ENCODE measurements at places on chromosomes 7 and 10.

- ATAC-seq, result no peak
Observed at GRCh38 chr7:84524714-84525694, 330.4 kb upstream of the SEMA3A start.

DNA sequence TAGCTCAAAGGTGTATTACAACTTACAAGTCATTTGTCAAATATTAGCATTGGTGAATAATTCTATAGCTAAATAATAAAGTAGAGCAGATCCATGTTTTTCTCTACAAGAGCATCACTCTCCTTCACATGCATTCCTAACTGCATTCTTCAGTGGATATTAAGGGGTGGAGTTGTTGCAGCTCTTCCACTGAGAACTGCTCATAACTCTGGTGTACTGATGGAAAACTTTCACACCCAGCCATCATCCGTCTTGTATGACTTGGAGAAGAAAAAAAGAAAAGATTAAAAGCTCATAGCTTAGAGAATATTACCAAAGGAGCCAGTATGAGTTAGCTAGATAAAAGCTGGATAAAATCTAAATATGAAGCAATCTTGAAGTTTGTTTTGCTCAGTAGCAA, 10.2 kb upstream of the FAM13C start:
- ATAC-seq, result no peak

DNA sequence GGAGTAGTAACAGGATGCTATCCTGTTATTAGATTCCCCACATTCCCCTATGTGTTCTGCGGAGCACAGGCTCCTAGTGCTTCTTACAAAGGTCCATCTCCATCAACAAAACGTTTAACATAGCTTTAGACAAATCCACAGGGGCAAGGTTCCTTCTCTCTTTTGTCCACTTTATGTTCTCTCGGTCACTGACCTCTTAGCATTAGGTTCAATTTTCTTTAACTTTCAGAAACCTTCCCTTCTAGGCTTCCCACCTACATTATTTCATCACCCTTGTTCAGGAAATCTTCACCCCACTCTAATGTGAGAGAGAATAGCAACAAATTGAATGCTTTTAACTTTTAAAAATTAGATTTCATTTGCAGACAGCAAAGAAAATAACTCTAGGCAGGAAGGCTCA, 84.9 kb downstream of the DOCK4 start:
- no peak for ATAC-seq

DNA sequence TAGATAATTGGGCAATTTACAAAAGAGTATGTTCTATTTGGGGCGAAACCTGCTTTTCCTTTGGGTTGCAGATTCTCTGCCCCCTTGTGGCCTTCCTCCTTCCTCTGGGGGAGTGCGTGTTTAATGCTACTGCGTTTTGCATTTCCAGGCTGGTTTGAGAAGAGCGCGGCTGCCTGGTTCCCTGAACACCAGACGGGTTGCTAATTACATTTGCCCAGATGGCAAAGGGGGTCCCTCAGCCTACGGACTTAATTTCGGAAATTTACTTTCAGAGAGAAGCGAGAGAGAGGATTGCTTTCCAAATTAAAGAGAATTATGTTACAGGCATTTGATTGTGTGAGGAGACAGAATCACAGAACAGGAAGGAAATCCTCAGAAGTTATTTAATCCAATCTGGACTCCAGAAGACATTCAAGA, 91.9 kb upstream of the JAZF1 start:
- peak; percentile 87 for ATAC-seq

- ATAC-seq, result no peak
Observed at GRCh38 chr7:40288827-40289226, 154.0 kb downstream of the SUGCT start.

- no peak for ATAC-seq
Observed at GRCh38 chr10:77820349-77820748, 106.2 kb downstream of the DLG5 start.

GRCh38 chr10:81876253-81877077, 1.5 kb downstream of the NRG3 start:
- no peak for ATAC-seq

- peak; percentile 35 for ATAC-seq
Observed at GRCh38 chr7:73869011-73869798, 8.2 kb downstream of the TMEM270 start.

GRCh38 chr7:84647797-84648757, 453.5 kb upstream of the SEMA3A start:
- peak; percentile 31 for ATAC-seq

- ATAC-seq, result peak; percentile 3
Observed at GRCh38 chr7:90210981-90211380, 559 bp upstream of the STEAP2 start.

DNA sequence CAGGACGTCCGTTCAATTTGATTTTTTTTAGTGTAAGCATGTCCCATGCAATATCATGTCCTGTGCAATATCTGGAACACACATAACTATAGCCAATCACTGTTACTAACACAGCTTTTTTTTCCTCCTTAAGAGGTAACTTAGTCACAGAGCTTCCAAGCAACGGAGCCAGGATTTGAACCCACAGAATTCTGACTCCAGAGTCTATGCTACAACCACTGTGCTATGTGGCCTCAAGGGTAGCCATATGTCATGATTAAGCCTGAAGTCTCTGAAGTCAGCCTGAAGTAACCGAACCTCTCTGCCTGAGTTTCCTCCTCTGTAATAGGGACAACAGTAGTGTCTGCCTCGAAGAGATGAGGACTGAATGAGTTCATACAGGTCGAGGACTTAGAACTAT, 42.2 kb upstream of the TCF7L2 start:
- ATAC-seq, result no peak

GRCh38 chr10:44779511-44779910, 131.6 kb upstream of the TMEM72 start:
- no peak for ATAC-seq

DNA sequence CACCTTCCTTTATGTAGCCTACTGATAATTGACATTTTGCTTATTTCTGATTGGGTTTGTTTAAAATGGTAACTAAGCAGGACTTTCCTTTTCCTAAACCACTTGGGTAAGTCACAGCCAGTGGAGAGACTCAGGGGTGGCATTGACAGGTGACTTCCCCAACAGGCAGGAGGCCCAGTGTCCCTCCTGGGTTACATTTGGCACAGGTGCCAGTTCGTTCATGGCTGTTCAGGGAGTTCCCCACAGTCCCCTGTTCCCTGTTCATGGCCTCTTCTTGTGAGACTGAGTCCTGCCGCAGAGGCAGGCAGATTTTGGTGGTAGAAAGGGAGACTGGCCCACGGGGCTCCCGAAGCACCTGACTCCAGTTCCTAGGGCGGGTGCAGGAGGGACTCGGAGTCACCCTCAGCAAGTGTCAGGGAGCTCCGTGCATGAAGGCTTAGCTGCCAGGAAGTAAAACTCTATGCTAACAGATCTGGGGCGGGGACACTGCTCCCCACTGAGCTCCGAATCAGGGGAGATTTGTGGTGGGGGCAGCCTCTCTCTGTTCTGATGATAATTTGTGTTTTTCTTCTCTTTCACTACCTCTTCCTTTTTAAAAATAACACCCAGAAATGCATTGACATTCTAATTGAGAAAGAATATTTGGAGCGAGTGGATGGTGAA, 84.1 kb downstream of the EZH2 start:
- no peak for ATAC-seq

- ATAC-seq, result no peak
Observed at GRCh38 chr7:87960239-87960638, 26.2 kb downstream of the ADAM22 start.

DNA sequence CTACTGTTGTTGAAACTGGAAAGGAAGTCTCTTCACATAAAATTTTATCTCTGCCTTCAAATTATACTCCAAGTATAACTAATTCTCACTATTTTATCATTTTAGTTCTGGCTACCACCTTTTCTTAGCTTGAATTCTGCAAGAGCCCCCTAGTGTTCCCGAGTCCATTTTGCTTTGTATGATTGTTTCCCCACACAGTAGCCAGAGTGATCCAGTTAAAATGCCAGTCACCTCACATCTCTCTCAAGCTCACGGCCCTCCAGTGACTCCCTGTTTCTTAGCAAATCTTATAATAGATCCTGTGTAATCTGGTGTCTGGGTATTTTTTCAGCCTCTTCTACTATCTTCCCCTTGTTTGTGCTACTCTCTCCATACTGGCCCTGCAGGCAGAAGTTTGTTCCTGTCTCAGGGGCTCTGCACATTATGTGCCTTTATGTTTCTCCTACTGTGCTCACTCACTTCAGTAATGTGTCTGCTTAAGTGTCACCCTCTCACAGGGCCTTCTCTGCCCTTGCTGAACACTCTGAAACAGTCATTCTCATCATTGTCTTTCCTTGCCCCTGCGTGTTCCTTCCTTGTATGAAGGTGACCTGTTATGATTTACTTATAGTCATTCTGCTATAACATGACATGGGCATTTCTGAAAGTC, 8.9 kb downstream of the WAC start:
- ATAC-seq, result peak; percentile 91

DNA sequence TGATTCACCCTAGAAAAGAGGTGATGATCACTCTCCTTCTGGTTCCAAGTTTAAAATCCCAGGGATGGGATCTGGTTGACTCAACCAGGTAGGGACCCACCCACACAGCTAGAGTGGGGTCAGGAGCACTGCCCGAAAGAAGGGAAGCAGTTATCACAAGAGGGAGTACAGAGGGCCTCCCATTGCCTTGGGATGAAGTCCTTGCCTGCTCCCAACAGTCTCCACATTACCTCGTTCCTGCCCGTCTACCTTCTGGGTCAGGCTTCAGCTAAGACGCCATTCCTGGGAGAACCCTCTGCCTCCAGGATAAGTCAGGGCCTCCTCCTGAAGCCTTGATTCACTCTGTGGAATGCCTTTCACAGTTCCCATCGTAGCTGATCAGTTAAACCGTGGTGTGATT, 23.8 kb downstream of the ZMIZ2 start:
- ATAC-seq, result no peak

DNA sequence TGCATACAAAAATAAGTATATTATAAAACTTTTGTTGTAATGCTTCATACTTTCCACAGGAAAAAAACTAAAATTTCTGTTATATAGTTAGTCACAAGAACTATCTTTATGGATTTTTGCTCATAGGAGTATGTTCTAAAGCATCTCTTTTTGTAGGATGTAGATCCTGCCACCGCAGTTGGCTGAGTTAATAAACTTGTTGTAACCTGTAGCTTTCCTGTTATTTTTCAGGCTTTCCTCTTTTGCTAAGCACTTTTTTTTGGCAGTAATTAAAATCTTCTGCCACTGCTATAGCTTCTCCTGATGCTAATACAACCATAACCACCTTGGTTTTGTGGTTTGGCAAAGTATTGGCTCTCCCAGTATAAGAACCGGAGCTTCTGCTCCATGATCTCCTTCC, 60.3 kb downstream of the WNT2 start:
- ATAC-seq, result no peak

DNA sequence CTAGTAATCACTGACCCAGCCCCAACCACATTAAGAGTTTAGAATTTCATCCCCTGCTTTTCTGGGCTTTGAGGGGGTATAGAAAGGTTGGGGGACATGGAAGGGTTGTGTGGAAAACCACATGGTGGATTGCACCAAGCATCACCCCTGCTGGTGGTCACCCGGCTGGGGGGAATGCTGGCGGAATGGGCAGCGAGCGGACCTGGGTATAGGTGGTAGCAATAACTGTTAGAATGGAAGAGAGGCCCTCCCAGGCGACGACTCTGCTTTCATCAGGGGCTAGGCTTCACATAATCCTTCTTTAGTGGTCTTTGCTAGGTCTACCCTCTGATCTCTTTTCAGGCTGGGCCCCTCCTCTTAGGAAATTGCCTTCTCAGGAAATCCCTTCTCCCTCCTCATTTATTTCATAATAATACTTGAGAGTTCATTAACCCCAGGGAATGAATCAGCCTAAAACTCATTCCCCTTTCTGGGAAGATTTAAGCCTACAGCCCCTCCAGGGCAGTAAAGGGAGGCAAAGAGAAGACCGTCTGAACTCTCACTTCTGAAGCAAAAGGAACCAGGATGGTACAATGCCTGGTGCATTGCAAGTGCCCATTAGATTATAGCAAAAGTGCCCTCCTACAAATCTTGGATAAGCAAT, 90.7 kb upstream of the LEP start:
- no peak for ATAC-seq

- ATAC-seq, result no peak
Observed at GRCh38 chr10:85655411-85655810, 711.2 kb downstream of the GRID1 start.

DNA sequence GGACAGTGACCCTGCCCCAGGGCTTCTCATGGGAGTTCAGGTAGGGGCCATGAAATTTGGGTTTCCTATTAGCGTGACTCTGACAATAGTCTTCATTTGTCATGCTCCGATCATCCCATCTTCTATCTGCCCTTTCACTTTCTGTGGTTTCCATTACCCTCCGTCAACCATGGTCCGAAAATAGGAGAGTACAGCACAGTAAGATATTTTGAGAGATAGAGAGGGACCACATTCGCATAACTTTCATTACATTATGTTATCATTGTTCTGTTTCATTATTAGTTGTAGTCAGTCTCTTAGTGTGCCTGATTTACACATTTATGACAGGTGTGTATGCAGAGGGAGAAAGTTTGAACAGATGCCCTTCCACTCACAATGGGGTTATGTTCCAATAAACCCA, 649.2 kb downstream of the SDK1 start:
- no peak for ATAC-seq

GRCh38 chr7:80991654-80992053, 72.8 kb upstream of the SEMA3C start:
- ATAC-seq, result no peak

- ATAC-seq, result peak; percentile 99
Observed at GRCh38 chr7:16847381-16847860, 34.4 kb downstream of the AGR3 start.

DNA sequence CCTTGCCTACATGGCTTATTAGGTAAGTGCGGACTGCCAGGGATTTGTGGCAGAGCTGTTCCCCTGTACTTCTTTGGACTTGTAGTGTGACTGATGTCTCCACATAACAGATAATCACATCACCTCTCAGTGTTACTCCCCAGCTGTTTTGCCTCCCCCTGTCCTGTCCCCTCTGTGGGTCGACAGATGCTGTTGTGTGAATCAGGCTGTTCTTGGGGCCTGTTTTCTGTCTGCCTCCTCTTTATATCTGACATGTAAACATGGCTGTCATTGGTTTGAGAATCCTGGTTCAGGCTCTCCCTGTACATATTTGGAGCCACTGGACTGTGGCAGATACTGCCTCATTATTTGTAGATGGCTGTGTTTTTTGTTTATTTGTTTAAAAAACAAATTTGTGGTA, 22.7 kb downstream of the CCNY start:
- no peak for ATAC-seq

DNA sequence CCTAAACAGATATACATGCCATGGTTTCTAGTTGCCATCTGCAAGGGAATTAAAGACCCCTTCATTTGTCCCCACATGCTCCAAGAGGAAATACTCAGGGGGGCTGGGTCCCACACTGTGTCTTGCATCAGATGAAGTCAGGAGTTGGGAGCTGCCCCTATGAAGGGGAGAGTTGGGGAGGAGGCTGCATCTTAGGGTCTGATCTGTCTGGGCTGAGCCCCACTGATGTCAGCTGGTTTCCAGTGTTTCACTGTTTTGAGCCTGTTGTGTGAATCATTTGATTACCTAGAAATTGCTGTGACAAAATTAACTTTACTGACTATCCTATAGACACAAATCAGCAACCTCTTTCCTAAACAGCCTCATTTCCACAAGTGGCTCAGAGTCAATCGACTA, 4.9 kb upstream of the ADCY1 start:
- no peak for ATAC-seq

Data from motor neuron (in vitro differentiated cells).